ENCODE measurements at places on chromosomes 2 and 18.

DNA sequence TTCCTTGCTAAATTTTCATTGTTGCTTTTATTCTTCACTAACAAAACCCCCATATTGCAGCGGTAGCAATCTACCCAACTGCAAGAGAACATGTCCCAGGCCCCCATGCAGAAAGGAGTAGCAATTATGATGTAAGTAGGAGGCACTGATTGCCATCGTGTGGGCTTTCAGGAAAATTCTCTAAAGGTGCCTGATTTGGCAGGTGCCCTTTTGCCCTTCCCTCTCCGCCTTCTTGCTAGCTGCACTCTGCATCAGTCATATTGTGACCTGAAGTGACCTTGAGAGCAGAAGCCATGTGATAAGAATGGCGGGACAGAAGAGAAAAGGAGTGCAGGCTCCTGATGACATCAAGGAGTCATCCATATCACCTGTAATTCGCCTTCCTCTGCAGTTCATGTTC is 112.1 kb downstream of the NCKAP5 start:
- DNase-seq: no peak

DNA sequence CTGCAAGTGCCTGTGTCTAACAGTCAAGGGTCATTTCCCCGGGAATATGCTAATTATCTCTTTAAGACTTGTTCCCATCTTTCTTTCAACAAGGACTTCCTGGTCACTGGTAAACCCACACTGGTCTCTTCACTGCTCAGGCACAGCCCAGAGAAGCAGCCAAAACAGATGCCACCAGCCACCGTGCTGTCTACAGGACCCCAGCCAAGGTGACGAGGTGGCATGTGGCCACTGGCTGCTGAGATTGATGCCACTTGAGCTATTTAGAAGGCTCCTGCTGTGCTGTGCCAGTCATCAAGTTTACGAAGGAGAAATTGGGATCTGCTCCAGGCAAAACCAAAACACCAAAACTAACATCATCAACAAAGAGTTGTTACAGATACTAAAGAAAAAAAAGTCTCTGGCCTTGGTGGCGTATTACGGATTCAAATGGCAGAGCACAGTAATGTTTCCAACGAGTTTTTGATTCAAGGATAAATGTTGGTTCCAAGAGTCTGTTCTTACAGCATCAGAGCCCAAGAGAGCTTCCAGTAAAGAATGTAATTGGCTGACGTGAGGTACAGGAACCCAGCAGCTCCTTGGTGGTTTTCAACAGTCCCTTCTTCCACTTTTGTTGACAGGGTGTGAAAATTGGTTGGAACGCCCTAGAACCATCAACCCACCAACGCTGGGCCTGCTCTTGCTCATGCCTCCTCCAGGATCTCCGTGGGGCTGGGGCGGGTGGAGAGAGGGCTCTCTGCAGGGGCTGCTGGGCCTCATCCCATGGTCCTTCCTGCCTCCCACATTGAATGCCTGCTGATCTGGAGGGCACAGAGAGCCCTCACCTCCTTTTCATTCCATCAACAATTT is 63.7 kb upstream of the ZCCHC2 start:
- no peak for DNase-seq

- no peak for DNase-seq
Observed at GRCh38 chr2:71457123-71457915, 4.0 kb downstream of the DYSF start.

DNA sequence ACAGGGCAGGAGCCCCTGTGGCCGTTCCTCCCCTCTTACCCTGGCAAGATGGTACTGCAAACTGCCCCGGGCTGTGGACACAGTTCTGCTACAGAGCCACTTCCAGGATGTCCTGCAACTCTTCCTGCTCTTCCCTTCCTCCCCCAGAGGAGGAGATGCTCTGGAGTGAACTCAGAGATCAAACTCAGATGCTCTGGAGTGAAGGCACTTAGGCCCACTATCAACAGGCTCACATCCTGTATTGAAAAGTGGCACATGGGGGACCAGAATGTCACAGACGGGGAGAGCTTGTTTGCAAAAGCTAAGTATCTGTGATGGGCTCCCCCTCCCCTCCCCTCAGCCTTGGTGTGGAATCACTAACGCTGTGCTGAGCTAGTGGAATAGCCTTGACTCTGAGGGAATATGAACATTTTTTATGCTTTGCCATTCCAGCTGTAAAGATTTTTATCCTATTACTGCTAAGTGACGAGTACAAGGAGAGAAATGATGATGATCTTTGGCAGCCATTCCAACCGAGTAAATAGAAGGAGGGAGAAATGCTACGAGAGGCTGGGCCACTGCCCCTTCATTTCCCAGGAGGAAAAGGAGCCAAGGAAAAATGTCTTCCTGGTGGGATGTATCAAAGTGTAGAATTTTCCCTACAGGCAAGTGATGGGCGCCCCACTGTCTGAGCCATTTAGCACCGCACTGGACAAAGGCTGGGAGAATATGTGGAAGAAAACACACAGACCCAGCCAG is 152.6 kb downstream of the GALNT14 start:
- DNase-seq: no peak

- no peak for DNase-seq
Observed at GRCh38 chr2:102513355-102513939, 40.4 kb downstream of the SLC9A4 start.

GRCh38 chr2:26740890-26741302 is 23.2 kb upstream of the SLC35F6 start:
- DNase-seq: no peak

DNA sequence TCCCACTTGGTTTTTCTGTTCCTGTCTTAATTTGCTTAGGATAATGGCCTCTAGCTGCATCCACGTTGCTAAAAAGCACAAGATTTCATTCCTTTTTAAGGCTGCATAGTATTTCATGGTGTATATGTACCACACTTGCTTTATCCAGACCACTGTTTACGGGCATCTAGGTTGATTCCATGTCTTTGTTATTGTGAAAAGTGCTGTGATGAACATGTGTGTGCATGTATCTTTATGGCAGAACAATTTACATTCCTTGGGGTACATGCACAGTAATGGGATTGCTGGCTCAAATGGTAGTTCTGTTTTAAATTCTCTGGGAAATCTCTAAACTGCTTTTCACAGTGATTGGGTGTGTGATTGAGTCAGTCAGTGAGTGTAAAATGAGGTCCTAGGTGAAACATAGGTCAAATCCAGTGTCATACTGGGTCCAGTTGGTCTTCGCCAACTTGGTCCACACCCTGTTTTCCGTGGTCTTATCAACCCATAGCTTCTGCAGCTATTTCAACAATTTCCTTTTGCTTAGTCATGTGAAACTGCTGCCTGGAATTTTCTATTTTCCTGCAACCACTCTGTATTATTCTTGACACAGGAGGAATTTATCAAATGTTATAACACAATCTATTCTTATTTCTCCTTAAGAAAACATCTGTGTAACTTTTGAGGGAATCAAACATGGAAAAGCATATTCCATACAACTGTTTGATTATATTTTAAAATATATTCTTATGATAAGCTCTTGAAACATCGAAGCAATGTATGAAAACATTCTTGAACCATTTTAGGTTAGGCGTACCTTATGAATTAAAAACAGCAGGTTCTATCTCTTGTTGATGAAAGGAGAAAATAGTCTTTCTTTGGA is 82.9 kb downstream of the ADCYAP1 start:
- DNase-seq: no peak

DNA sequence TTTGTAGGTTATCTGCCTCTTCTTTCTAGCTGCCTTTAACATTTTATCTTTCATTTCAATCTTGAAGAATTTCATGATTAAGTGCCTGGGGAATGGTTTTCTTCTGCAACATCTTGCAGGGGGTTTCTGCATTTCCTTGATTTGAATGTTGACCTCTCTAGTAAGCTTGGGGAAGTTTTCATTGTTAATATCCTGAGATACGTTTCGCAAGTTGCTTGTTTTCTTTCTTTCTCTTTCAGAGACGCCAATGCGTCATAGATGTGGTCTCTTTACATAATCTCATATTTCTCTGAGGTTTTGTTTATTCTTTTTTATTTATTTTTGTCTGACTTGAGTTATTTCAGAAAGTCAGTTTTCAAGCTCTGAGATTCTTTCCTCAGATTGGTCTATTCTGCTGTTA is 225.7 kb downstream of the XIRP2 start:
- no peak for DNase-seq

DNA sequence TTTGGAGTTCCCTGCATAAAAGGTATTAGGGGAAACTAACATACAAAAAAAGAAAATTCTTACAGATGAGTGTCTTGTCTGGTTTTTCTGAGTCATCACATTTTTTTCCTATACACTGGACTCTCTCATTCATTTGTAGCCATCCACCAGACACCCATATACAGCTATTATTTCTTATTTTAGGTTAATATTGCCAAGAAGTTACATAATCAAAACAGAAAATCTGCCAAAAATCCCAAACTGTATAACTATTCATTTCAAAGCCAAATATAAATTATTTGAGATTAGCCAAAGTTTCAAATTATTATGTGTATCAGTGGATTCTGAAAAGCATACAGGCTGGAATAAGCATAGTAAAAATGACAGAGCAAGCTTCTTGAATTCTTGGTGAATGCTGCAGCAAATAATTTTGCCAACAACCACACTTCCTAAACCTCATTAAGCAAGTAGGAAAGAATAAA is 191.2 kb downstream of the NCKAP5 start:
- DNase-seq: no peak

DNA sequence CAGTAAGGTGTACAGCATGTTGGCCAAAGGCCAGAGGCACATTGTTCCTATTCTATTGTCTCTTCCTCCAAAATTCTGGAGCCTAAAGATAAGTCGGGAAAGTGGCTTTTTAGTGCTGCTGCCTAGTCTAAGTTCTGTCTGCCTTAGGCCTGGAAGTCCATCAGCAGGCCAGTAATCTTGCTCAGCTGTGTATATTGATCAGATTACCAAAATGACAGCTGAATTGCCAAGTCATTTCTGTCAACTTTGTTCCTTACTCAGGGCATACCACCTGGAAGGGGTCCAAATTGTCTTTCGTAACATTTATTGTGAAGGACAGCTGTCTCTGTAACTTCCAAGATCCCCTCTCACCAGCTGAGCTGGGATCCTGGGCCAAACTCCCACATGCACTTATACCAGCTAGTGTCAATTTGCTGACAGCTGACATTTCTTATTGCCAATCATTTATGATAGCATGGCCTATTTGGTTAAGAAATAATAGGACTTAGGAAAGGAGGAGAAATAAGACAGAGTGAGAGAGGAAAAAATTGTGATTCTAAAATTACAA is 116.8 kb upstream of the FSHR start:
- no peak for DNase-seq

DNA sequence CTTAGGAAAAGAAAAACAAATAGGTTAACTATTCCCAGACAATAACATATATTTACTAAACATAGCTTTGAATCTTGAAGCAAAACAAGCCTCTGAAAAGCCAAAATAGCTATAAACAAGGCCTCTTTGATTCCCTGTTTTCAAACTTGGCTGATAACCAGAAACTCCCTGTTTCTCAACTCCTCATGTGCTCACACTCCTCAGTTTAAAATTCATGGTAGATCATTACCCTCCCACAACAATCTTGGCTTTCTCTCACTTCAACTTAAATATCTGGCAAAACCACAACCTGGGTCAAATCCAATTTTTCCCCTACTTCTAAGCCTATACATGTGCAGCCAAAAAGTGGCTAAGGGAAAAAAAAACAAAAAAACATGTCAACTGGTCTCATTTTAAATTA is 15.6 kb downstream of the SUCLG1 start:
- DNase-seq: no peak

- DNase-seq: no peak
Observed at GRCh38 chr18:5197461-5197860, 404 bp upstream of the AKAIN1 start.

DNA sequence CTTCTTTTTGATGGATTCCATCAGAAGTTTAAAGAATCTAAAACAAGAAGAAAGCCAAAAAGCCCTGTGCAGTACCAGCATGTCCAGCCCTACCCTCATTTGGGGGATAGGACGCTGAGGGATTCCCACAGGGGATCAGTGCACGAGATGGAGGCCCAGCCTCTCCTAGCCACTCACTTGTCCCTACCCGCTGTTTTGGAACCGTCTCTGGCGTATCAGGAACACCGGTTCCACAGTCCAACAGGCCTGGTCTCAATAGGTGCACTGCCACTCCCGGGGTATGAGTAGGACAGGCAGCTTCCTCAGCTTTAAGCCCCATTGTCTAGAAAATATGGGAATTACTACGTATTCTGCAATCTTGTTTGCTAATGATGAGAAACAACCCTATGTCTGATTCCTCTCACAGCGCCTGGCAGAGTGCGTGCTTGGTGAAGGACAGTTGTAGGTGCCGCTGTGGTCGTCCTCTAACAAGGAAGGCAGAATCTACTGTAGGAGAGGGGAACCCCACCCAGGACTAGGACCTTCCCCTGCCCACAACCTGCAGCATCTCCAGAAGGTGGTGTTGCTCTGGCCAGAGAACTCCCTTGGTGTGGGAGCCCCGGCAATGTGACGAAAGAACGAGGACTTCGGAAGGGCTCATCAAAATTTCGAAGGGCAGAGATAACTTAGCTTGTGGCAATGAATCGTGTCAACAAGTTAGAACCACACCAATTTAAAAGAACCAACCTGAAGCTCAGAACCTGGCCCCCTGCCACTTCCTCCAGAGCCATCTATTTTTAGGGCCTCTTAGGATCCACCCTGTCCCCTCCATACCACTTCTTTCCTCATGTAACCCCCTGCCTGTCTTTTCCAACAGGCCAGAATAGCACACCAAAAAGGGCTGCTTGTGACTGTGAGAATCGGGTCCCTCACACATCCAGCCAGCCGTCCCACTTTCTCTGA is 71.7 kb downstream of the POLR1A start:
- no peak for DNase-seq

DNA sequence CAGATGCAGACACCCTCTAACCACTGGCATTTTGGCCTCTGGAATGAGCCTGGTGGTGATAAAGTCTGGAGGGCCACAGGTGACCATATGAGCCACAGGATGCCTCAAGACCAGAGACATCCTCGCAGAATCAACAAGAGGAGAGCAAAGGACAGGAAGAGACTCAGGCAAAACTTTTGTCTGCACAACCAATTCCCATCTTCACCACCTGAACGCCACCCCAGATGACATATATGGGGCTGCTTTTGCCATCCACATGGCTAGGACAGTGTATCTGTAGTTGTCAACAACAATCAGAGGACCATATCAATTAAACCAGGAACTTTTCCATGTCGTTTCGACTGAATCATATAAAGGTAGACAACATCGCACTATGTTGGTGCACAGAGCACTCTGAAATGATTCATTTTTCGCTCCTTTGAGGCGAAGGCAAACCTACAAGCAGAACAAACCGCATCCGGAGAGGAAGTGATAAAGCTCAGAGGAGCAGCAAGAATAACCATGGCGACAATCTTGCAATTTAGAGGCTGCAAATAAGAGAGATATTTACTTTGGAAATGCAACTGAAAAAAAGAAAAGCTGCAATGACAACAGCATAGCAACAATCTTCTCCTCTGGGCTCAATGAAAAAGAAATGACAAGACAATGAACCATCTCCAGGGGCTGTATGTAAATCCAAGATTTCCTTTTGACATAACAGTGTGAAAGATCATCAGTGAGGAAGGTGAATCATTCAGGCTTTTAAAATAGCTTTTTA is 204.5 kb downstream of the ARL4C start:
- DNase-seq: no peak
